ENCODE measurements at places on chromosomes 6 and 20.

- DNase-seq, result no peak
Measured at GRCh38 chr6:155378724-155379123, 64.4 kb upstream of the TFB1M start.

- DNase-seq, result no peak
Measured at GRCh38 chr6:56821005-56821432, 133.9 kb upstream of the BEND6 start.

DNA sequence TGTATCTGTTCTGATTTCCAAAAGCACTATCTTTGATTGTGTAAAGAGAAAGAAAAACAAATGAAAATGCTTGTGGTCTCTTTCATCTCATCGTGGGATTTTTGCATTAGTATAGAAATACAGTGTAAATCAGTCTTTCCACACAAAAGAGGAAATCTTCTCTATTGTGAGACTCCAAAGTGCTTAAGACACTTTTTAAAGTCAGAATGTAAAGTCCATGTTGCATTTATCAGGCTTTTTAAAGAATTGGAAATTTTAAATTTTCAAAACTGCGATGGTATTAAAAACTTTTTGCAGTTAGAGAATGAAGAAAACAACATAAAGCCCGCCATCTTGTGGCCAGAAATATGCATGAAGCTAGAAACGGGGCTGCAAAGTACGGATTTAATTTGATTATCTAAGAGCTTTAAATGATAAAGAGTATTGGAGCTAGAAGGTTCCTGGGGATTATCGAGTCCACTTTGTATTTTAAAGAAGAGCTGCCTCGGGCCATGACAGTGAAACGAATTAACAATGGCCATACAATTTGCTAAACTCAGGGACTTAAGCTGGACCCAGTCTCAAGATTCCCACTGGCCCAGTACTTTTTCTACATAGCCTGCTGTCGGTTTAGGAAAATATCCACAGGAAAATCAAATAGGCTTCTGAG is 339.6 kb downstream of the ARHGAP18 start:
- peak; percentile 8 for DNase-seq

GRCh38 chr6:38024908-38025307 is 205.4 kb downstream of the ZFAND3 start:
- DNase-seq, result no peak

DNA sequence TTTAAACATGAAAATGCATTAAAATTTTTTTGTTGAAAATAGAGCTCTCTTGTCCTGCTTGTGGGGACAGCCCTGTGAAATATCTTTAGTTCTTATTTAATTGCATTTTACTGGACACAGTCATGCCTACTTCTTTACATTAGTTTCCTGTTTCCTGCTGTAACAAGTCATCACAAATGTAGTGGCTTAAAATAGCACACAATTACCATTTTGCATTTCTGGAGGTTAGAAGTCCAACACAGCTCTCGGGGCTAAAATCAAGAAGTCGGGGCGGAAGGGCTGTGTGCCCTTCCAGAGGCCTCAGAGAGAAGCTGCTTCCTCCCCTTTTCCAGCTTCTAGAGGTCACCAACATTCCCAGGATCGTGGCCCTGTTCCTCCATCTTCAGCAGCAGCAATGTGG is 29.4 kb downstream of the PNLDC1 start:
- DNase-seq, result no peak

DNA sequence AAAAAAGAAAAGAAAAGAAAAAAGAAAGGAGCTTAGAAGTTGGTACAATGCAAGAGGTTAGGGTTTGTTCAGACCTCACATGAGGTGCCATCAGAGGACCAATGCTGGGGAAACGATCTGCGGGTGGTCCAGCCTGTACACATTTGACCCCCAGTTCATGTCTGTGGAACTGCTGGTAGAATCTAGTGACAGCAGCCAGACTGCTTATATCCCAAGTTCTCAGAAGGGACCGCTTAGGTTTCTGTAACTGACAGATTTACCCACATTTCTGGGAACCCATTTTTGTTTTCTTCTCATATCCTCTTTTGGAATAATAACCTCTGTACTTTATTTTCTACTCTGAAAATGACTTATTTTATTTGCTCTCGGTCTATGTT is 4.7 kb downstream of the PPP1R18 start:
- no peak for DNase-seq

- DNase-seq, result no peak
Measured at GRCh38 chr6:6235786-6236185, 84.7 kb downstream of the F13A1 start.

GRCh38 chr6:33164665-33165373 is 27.4 kb downstream of the COL11A2 start:
- DNase-seq, result no peak

- DNase-seq, result no peak
Measured at GRCh38 chr6:11447265-11447664, 90.3 kb upstream of the TMEM170B start.

Measured in caudate nucleus (tissue), 63 donors.